Epithelial cell of proximal tubule (primary cell): ENCODE measurements at places on chromosomes 5 and 9. TPM values are rescaled to one million over a fixed set of nuclear protein-coding genes. Genes with fewer than 3 reads are reported as not detected.
A peak's percentile ranks its signal among the peaks of the same experiment; 100 is the strongest.

DNA sequence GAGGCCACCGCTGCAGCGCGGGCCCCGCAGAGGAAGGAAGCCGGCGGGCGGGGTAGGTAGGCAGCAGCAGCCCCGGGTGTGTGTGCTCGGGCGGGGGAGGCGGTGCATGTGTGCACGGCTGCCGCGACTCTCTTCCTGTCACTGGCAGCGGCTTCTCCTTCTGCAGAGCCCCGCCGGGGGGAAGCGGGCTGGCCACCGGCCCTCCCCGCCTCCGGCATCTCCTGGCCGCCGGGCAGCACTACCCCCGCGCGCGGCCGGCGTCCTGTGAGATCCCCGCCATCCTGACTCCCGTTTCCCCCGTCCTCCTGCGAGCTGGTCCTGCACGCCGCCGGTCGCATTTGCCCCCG is 315 bp downstream of the PIK3R1 start:
- DNase-seq: no peak

DNA sequence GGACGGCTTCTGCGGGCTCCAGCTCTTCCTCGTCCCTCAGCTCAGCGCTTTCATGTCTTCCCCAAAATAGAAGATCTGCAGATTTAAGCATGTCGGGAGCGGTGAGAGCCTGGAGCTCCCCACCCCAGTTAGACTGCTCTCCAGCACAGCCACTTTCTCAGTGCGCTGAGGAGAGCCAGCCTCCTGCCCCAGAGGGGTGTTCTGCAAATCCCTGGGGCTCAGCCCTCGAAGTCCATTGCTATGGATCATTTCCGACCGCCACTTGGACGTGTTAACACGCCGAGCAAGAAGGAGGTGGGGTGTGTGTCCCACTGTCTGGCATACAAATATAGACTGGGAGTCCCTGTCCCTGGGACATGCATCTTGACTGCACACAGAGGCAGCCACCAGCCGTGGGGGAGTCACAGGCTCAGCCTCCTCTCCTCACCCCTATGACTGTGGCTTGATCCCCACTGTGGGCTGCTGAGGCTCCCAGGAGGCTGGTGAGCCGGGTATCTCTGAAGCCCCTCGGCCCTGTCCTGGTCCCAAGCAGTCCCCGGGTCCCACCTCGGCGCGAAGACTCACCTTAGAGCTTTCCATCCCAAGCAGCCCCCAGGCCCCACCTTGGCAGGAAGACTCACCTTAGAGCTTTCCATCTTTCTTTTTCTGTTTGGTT is 30.0 kb upstream of the RNF130 start:
- no peak for DNase-seq

DNA sequence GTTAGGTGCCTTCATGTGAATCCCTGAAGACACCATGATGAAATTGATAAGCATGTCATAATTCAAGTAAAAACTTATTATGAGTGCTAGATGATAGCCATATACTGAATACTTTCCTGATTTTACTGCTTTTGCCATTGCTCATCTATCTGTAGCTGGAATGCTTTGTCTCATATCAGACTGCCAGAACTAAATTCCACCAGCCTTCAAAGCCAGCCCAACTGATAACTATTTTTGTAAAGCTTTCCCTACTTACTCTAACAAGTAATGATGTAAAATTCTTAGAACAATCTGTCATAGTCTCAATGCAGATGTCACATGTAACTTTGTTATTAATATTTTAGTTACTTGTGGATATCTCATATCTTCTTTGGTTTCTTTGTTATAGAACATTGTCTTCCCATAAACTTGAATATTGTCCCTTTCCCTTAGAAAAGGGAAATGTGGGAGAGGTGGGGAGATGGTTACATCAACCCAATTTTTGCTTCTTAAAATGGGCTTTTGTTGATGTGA is 128.3 kb downstream of the ZCCHC7 start:
- no peak for DNase-seq

DNA sequence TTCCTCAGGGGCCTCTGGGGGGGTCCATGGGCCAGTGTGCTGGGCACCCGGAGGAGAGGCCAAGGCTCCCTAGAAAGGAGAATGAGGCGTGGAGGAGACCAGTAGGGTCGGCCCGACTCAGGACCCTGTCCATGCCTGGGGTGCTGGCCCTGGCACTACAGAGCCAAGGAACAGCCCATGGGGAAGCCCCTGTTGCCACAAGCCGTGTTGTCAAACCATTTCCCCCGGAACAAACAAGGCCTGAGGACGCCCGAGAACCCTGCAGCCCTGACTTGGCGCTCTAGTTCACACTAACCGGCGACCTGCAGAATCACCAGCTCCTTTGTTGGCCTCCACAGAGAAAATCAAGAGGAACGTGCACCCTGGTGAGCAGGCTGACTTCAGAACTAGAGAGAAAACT is 41.6 kb upstream of the SLC12A7 start:
- no peak for DNase-seq

GRCh38 chr5:159911349-159911748 is 4.9 kb upstream of the ADRA1B start:
- peak; percentile 88 for DNase-seq

- no peak for DNase-seq
Observed at GRCh38 chr5:112174959-112175594, 244.0 kb downstream of the EPB41L4A start.

The FAM219A gene
- total RNA-seq: 19.9 and 30.7 TPM in 2 replicates

The ADRA1B gene
- 4.0 and 5.9 TPM in 2 replicates for total RNA-seq
